Stimulated activated CD8-positive, alpha-beta memory T cell treated with anti-CD3 and anti-CD28 coated beads, Interleukin-7, amount 100 ng/mL, for 24 hours (primary cell): ENCODE measurements at places on chromosomes 4 and X.

GRCh38 chrX:44227991-44228390 is 115.5 kb downstream of the EFHC2 start:
- no peak for DNase-seq

- DNase-seq, result no peak
Observed at GRCh38 chr4:38728631-38729141, 54.1 kb downstream of the TLR10 start.

DNA sequence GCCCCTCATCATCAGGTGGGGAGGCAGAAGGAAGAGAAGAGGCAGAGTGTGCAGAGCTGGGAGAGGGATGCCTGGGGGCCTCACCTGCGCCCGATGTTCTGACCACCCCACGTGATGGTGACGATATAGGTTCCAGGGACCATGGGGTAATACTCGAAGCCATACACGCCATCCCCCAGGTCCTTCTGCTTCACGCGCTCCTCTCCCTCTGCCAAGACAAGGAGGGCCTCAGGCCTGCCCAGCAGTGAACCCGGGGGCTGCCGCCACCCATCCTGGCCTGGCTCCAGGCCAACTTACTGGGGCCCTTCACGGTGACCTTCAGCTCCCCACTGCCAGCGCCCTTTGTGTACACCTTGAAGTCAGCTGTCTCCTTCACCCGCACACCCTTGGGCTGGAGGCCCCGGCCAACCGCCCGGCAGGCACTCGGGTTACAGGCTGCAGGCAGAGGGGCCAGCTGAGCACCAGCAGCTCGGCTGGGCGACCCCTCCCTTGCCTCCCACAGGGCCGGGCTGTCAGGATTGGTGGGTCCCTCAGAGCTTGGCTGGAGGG is 9.3 kb downstream of the FLNA start:
- no peak for DNase-seq

- no peak for DNase-seq
Observed at GRCh38 chr4:89172865-89173264, 61.5 kb downstream of the TIGD2 start.

DNA sequence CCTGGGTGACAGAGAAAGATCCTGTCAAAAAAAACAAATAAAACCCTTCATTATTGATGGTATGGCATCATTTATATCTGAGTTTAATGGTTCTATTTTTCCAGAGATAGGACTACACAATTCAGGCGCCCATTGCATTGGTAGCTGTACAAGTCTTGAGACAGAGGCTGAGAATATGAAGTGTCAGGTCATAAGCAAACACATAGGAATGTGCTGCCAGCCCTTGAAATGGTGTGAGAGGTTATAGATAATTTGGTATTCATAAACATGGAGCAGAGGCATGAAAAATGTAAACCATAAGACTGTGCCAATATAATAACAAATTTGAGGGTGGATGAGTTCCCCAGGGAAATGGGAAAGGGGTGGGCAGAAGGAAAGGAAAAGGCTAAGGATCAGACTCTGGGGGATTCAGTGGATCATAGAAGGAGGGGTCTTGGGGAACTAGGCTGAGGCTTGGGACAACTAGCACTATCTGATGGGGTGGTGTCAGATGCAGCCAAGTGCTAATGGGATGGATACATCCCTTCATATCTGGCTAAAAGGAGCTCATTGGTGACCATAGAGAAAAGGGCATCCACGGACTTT is 50.8 kb downstream of the MAOA start:
- no peak for DNase-seq

DNA sequence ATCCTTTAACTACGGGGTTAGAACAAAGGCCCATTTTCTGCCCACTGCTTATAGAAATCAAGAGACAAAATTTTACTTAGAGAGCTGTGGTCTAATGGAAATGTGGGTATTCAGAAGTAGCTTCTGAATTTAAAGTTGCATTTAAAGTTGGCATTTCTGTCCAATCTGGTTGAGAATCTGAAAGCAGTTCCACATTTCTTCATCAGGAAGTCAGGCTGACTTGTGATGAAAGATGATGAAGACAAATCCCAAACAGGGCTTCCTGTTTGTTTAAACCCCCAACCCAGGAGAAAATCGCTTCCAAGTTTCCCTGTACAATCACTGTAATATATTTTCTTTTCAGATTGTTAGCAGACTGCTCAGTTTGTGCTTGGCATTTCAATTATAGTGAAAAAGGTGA is 345.3 kb downstream of the SPRY1 start:
- DNase-seq, result no peak

DNA sequence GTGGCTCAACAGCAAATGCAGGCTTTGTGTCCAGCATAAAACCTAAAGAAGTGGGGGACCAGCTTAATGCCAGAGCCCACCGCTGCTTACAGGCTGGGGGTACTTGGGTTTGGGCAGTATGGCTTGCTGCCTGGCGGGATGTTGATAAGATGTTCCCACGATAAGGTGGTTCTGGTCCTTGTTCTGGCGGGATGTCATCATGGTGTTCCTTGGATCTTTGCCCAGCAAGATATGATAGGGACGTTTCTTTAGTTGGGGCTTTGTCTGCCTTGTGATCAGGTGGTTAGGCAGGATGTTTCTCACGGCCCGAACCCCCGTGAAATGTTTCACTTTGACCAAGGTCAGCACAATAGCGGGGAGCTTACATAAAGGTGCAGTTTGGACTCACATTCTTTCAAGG is 35.3 kb downstream of the PNPLA4 start:
- no peak for DNase-seq

DNA sequence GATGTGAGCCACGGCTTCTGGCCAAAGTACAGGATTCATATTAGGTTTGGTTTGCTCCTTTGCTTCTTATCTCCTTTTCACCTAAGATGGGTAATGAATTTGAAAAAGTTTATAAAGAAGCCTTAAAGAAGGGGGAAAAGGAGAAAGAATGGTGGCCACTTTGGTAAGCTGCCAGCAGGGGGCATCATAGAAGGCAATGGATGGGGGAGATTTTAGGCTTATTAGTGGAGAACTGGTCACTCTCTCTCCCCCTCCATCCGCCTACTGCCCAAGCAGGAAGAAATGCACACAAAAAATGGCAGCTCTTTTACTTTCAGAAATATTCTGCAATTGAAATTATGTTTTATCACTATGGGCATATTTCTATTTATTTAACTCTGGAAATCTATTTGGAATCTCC is 32.0 kb downstream of the SPARCL1 start:
- no peak for DNase-seq

DNA sequence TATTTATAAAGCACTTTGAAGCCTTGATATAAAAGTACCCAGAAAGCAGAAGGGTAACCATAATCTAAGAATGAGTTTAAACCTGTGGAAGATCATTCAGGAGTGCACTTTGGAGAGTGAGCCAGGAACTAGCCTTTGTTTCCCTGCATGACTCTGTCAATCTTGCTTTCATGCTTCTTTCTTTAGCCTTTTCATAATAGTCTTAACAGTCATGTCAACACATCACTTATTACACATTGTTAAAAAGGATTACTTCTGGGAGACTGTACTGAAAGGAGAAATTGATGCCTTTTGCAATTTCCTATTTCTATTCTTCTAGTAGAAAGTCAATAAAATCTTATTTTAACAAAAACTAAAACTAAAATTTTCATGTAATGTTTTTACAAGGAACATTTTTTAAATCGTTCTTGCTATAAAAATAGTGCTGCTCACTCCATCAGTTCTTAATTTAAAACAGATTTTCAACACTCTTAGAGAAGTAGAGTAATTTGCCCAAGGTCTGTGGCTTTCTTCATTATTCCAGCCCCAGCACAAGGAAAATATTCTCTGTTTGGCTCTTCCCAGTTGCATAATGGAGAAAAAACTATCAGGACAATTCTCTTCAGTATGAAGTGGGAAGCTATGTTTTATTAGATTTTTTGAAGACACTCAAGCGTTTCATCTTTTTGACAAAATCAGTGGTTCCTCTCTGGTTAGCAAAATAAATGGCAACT is 35.4 kb upstream of the SPP1 start:
- DNase-seq, result no peak

- no peak for DNase-seq
Observed at GRCh38 chr4:76188557-76188956, 25.1 kb downstream of the SCARB2 start.

- DNase-seq, result no peak
Observed at GRCh38 chr4:132557660-132558059, 591.4 kb upstream of the PCDH10 start.

GRCh38 chr4:79211490-79211889 is 114.4 kb downstream of the NAA11 start:
- DNase-seq, result no peak

- no peak for DNase-seq
Observed at GRCh38 chr4:113821856-113822255, 60.3 kb upstream of the CAMK2D start.

- DNase-seq, result no peak
Observed at GRCh38 chr4:67134616-67135015, 410.7 kb downstream of the CENPC start.

DNA sequence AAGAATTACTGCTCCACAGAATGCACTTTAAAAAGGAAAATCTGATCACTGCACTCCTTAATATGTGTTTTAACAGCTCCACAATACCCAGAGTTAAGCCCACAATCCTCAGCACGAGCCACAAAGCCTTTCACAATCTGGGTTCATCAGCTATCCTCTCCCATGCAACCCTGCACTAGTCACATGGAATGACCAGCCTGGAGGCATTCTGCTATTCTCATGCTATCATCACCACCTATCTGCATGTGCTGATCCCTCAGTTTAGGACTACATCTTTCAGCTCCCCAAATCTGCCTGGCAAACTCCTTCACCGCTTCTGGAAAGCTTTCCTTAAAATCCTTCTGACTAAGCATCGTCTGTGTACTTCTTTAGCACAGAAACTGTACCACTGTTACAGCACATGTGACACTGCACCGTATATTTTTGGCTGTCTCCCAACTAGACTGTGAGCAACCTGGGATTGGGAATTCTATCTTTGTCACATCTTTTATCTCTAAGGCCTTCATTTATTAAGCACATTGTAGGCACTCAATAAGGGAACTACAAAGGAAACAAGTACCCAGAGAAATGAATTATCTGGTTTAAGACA is 18.3 kb upstream of the EIF1AX start:
- no peak for DNase-seq

GRCh38 chr4:126738527-126738923 is 894.2 kb upstream of the INTU start:
- DNase-seq, result no peak
